Spleen (tissue), 13 donors: ENCODE measurements at places on chromosomes 3 and 15. TPM values are rescaled to one million over a fixed set of nuclear protein-coding genes. Genes with fewer than 3 reads are reported as not detected.

GPR149 gene
- not detected for total RNA-seq

SCAANT1 gene
- total RNA-seq, result not detected

LMAN1L gene
- total RNA-seq, result 143 TPM

TM2D3 gene
- total RNA-seq, result 97.4 TPM

CHRM5 gene
- not detected for total RNA-seq

- no peak for DNase-seq
Measured at GRCh38 chr15:61301701-61302100, 72.6 kb upstream of the RORA start.

DNA sequence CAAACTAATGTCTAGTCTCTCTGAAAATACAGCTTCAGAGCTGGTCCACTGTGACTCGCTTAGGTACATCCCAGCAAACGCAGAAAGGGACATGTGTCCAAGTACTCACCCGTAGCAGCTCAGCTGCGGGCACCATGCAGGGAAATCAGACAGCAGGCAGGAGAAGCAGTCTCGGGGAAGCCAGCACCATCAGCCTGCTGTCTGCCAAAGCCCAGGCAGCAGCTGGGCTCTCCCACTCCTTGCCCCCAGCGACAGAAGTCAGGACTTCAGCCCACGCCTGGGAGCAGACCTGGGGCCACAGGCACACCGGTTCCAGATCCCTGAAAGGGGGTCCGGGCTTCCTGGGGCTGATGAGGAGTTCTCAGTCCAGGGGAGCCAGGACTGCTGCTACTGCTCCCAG lies 34.9 kb downstream of the SEMA5B start:
- no peak for DNase-seq

GRCh38 chr15:44315126-44315525 lies 26.6 kb downstream of the GOLM2 start:
- no peak for DNase-seq

DNA sequence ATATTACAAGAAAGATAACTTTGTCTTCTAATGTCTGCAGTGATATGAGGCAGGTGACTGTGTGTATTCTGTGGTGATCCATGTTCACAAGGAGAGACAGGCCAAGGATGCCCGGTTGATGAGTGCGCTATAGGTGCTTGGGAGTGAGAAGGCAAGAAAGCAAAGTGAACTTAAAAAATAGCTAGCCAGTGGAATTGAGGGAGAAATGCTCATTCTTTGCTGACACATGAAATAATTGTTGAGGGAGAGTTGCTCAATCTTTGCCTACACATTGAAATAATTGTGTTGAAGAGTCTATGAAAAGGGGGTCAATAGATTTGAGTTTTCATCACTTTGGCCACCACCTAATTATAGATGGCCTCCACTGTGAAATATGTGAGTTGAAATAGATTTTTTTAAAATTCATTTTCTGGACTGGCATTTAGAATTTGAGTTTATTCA lies 156.3 kb downstream of the LPP start:
- DNase-seq, result no peak

- no peak for DNase-seq
Measured at GRCh38 chr3:138477801-138478200, 43.4 kb downstream of the ESYT3 start.

DNA sequence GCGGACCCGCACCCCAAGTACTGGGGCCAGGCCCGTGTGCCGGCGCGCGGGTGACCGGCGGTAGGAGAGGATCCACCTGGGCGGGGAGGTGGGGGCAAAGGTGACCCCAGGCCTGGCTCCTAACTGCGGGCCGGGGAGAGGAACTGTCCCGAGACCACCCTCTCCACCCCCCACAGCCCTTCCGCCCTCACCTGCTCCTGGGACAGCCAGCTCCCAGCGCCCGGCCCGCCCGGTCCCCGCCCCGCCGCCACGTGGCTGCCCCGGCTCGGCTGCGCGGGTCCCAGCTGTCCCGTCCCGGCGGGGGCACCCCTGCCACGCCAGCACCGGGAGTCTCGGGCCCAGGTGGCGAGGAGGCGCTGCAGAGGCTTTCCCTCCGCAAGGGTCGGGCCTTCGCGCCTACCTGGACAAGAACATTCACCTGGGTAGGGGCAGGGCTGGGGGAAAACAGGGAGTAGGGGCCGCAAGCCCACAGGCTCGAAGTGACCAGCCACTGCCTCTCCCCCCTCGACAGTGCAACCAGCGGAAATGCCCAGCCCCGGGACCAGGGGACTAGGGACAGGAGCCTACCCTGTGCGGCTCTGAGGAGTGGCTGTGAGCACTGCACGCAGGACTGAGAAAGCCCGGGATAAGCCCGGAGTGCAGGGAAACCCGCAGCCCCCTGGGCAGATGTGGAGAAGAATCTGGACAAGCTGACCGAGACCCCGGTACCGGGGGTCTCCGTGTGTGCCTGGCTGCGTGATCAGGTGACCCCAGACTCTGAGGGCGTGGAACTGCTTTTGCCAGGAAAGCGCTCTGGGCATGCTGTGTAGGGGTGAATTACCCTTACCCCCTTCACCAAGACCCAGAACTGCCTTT lies at the start of gene SLC12A8:
TSS of gene SLC12A8 (minus strand) at position 240 of the 855 bp plus-strand sequence. CDS start 1,399 bp downstream, outside the sequence.
- no peak for DNase-seq

DNA sequence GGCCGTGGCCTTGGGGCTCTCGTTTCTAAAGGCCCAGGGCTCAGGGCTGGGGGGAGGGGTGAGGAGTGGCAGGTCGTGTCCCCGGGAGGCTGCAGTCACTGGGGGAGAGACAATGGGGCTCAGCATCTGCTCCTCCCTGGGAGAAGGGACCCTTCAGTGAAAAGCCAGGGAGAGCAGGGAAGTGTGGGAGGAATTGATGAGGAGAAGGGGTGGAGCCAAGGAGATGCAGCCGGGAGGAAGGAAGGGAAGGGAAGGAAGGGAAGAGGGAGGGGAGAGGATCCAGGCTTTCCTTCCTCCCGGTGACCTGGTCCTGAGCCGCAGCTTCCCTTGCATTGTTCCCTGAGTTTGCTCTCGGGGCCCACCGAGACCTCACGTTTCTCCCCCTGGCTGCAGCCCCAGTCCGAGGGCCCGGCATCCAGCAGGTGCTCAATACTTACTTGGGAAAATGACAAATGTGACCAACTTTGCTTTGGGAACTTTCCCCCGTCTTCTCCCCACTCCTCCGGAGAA lies 1.4 kb upstream of the ZNF710 start:
- DNase-seq, result no peak

DNA sequence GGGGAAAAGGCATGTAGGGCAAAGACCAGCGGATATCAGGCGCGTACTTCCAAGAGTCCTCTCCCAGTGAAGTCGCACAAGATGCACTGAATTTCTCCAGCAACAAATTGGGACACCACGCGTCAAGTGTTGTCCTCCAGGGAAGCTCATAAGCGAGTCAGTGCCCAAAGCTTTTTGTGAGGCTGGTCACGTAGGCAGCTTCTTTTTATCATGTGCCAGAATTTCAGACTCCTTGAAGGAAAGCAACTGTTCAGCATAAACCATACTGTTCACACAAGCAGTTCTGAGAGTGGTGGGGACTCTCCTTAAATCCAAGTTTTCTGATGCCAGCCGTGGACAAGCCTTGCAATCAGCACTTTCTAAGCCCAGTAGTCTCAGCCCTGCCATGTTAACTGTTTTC lies 10.1 kb upstream of the FSTL1 start:
- DNase-seq, result no peak

DNA sequence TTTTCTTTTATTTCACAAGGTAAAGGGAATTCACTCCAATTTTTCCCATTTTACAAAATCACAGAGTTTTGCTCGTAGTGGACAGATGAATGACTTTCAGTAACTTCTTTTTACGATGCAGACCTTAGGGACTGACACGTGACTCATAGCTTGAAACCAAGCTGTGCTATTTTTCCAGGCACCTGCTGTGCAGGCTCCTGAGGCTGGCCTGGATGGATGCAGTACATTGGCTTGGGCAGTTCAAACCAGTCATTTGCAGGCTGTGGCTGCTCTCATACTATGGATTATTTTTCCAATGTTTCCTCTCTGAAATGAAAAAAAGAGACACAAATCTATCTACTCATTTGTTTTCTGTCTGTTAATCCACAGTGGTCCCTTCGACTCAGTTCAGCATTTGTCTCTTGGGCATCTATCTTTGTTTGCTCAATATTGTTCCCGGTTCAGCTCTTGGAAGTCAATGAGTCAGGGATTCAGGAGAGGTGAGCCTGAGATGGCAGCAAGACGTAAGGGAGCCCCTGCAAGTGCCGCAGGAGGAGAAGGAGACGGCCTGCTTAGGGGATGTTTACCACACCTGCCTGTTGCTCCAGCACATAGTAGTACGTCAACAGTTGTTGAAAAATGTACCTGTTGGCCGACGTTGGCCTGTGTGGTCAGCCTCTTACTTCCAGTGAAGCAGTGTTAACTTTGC lies 92.8 kb downstream of the SV2B start:
- no peak for DNase-seq

GRCh38 chr15:91407269-91407889 lies 307.3 kb downstream of the SV2B start:
- DNase-seq, result no peak

DNA sequence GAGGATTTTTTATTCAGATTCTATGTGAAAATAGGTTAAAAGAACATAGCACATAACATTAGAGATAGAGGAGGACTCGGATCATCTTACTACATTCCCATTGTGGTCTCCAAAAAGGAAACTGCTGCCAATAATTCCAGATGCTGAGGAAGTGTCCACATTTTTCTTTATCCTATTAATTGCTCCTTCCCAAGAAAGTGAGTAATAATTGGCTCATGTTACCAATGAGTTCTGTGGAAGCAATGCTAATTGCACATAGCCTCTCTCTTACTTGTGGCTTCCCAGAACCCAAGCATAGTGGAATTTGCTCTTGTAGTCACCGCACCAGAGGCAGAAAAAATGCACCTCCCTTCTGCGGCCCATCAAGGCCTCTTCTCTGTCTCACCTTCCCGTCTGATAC lies 208.4 kb downstream of the PLOD2 start:
- no peak for DNase-seq

DNA sequence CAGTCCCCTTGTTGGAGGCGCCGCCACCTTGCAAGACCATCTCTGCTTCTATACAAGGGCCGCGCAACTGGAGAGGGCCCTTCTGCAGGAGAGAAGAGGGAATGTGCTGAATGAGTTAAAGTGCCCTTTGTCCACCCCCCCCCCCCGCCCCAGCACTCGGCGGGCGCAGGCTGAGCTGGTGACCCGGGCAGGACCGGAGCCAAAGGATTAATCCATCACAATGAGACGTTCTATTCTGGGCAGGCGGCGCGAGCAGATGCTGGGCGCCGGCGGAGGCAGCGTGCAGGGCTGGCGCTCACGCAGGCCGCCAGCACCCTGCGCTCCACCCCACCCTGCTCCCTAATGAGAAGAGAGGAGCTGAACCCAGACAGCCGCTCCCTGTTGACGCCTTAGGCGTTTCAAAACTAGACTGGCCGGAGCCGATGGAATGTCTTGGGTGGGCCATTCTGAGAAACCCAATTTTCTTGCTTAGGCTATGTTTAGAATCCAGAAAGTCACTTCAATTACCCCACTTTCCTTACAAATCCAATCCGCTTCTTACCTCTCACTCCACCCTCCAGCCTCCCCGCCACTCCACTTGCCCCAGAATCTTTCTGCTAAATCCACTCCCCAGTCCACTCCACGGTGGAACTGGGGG lies 32.9 kb downstream of the GJD2 start:
- DNase-seq, result peak; percentile 68

DNA sequence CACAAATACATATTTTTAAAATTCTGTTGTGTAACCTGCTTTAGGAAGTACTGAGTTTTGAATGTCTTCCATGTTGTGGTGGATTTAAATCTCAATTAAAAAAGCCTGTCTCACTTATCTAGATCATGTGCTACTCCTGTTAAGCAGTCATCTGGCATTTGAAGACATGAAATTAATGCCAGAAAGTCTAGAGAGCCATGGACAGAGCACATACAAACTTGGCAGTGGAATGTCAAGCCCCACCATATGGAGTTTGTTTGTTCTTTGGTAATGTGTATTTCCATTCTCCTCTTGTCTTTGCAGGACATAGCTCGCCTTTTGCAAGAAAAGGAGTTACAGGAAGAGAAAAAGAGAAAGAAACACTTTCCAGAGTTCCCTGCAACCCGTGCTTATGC lies 39.3 kb upstream of the UTS2B start:
- no peak for DNase-seq

- no peak for DNase-seq
Measured at GRCh38 chr15:67157521-67158252, 92.3 kb downstream of the SMAD3 start.

- no peak for DNase-seq
Measured at GRCh38 chr3:58414538-58415197, 19.0 kb downstream of the PDHB start.
